ENCODE measurements at places on chromosomes 2 and 18. TPM values are rescaled to one million over a fixed set of nuclear protein-coding genes. Genes with fewer than 3 reads are reported as not detected.

The CKAP2L gene
- polyA plus RNA-seq, result 0.79 TPM

The AFF3 gene
- polyA plus RNA-seq, result 1.1 TPM

The POMC gene
- 115 TPM for polyA plus RNA-seq

The FAHD2A gene
- 28.6 TPM for polyA plus RNA-seq

The IL1RN gene
- 2.6 TPM for polyA plus RNA-seq

The DNAH6 gene
- polyA plus RNA-seq, result 0.53 TPM

The DRC1 gene
- polyA plus RNA-seq, result 0.22 TPM

The NYAP2 gene
- 0.07 TPM for polyA plus RNA-seq

The NRP2 gene
- 32.5 TPM for polyA plus RNA-seq

The RFX8 gene
- 0.71 TPM for polyA plus RNA-seq

The FRZB gene
- 2.2 TPM for polyA plus RNA-seq

The ST6GAL2 gene
- 0.03 TPM for polyA plus RNA-seq

The ACKR3 gene
- polyA plus RNA-seq, result 3.3 TPM

The STPG4 gene
- polyA plus RNA-seq, result 0.24 TPM

The NCKAP5 gene
- polyA plus RNA-seq, result 3.1 TPM

The SALL3 gene
- polyA plus RNA-seq, result not detected

The LBH gene
- polyA plus RNA-seq, result 7.6 TPM

The CCDC121 gene
- 0.51 TPM for polyA plus RNA-seq

The CYRIA gene
- 2.4 TPM for polyA plus RNA-seq

The AMER3 gene
- 0.13 TPM for polyA plus RNA-seq

The FAM237A gene
- not detected for polyA plus RNA-seq

The MC5R gene
- 0.10 TPM for polyA plus RNA-seq

The LAMA1 gene
- 0.16 TPM for polyA plus RNA-seq

The GDF7 gene
- polyA plus RNA-seq, result 0.22 TPM

The CCDC150 gene
- 1.3 TPM for polyA plus RNA-seq

The DUSP2 gene
- polyA plus RNA-seq, result 2.4 TPM

The SAP130 gene
- polyA plus RNA-seq, result 20.6 TPM

The SLC11A1 gene
- 6.3 TPM for polyA plus RNA-seq

The RBM43 gene
- polyA plus RNA-seq, result 5.7 TPM

The KLHL30 gene
- polyA plus RNA-seq, result not detected
